ENCODE measurements at places on chromosomes 11 and 22.

DNA sequence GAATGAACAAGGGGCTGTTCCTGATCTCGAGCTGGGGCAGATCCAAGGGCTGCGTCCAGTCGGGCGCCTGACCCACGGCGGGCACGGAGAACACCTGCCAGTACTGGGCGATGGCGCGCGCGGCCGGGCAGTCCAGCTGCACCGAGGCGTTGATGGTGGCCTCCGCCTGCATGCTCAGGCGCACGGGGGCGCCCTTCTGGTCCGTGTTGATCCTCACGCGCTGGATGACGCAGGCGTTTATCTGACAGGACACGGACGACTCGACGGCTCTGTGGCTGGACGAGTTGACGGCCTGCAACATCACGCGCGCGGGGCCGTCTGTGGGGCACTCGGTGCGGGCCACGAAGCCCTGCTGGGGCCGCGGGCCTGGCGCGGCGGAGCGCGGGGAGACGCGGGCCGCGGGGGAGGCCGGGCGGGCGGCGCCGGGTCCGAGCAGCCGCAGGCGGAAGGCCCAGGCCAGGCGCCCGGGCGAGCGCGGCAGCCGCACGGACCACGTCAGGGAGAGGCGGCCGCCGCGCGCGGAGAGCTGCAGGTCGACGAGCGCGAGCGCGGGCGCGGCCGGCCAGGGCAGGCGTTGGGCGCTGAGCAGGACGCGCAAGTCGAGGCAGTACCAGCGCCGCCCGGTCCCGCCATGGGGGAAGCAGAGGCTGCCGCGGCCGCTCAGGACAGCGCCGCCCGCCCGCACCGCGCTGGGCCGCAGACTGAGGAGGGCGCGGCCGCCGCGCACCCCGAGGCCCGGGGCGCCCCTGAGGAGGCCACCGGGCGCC is 511 bp downstream of the PKDREJ start:
- DNase-seq = peak; percentile 44

- no peak for DNase-seq
Observed at GRCh38 chr11:12531681-12532080, 142.5 kb upstream of the TEAD1 start.

GRCh38 chr11:73217131-73217809 is 811 bp upstream of the P2RY2 start:
- DNase-seq = no peak

DNA sequence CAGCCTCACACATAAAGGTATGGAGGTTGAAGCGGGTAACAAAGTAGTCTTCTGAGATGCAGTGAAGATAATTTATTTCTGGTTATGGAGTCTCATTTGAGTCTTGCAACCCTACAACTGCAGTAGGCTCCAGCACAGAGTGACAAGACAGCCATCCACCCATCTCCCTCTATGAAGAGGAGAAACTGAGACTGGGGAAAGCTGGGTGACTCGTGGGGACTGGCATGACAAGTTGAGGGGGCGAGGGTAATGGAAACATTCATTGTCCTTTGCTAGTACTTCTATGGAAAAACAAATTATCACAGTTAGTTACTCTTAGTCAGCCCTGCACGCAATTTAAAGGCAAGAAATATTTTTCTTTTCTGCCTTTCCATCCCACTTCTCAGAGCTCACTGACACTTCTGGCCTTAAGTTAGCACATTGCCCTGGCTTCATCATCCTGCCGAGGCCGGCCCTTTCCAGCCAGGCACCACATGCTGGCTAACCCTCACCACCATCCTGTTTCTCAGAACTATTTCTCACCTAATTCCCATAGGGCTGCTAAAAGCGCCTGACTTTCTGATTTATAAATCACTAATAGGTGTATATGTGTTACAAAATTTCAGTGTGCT is 361.1 kb downstream of the ETS1 start:
- DNase-seq = no peak

GRCh38 chr11:88367310-88367709 is 29.8 kb upstream of the CTSC start:
- DNase-seq = peak; percentile 56

GRCh38 chr11:118605116-118605867 is 2.1 kb upstream of the PHLDB1 start:
- DNase-seq = no peak

DNA sequence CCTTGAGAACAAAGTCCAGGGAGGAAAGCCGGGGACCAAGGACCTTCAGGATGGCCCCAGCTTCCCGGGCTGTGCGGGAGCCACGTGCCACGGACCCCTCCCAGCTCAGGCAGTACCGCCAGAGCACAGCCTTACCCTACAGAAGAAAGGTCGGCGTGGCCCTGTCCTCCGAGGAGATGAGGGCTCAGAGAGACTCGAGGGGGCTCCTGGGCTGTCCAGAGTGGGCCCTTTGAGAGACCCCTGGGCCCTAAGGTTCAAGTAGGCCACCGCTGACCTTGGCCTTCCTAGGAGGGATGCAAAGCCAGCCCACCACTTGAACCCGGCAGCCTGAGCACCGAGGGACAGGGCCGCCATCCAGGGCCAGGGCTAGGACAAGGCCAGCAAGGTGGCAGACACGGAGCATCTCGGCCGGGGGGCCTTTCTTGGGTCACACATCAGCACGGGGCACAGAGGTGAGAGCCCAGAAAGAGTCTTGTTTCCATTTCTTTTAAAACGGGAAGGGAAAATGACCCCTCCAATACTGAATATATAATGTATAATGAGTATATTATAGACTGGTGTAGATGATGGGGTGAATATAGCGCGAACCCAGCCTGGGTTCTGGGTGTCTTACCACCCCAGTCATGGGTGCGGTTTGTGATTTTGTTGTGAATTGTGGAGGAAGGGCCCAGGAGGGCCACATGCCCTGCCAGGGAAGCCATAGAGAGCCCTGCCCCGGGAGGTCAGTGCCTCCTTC is 34.4 kb upstream of the PPARA start:
- DNase-seq = no peak

- no peak for DNase-seq
Observed at GRCh38 chr11:1759151-1759850, 4.4 kb downstream of the CTSD start.

GRCh38 chr22:43474161-43475101 is 62.6 kb downstream of the MPPED1 start:
- DNase-seq = no peak

DNA sequence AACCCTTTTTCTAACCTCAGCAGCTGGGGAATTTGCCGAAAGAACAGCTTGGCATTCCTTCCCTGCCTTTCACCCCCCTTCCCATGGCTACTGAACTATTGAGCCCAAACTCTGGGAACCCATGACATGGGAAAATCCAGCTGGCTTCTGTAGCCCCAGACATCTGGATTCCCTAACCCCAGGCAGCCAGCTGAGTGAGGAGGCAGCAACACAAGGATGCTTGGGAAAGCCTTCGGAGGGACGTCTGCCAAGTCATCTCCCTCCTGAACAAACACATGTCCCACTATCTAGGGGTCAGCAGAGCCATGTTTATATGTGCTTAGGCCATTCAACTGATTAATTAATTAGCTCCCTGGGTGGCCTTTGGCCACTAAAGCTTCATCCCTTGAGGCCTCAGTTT is 21.6 kb downstream of the LRRC55 start:
- no peak for DNase-seq

DNA sequence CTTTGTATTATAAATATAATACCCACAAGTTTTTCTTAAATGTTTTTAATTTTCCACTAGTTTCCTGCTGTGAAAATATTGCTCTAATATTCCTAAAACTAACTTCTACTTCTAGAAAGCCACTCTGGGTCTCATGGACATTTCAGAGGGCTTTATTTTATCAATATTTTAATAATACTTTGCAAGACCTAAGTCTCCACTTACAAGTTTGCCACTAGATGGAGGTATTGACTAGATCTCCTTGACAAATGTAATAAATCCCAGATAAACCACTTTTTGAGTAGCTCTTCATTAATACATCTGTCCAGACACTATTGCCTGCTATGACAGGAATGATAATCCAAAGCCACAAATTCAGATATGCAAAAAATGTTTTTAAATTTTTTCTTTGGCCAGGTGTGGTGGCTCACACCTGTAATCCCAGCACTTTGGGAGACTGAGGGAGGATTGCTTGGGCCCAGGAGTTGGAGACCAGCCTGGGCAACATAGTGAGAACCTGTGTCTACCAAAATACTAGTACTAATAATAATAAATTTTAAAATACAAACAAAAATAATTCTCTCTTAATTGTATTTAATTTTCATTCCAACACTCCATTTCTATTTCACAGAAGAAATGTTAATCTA is 3.5 kb upstream of the ACAT1 start:
- DNase-seq = no peak
